Naive thymus-derived CD4-positive, alpha-beta T cell (primary cell): ENCODE measurements at places on chromosomes 12 and 14.

DNA sequence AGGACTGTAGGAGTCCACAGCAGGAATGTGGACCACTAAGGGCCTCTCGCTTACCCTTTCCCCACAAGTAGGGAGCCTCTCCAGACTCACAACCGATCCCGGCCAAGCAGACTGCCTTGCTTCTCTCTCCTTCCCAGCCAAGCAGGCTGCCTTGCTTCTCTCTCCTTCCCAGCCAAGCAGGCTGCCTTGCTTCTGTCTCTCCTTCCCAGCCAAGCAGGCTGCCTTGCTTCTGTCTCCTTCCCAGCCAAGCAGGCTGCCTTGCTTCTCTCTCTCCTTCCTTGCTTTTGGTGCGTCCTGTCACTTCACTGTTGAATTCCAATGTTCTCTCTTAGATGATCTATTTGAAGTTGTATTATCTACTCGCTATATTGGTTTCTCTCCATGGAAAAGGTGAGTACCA is 32.6 kb upstream of the CCND2 start:
- DNase-seq: no peak

GRCh38 chr12:103793512-103794045 is 47.5 kb downstream of the NT5DC3 start:
- DNase-seq: no peak

- no peak for DNase-seq
Observed at GRCh38 chr12:127516467-127516866, 750.5 kb upstream of the TMEM132C start.

GRCh38 chr12:90611891-90612290 is 343.1 kb downstream of the CCER1 start:
- no peak for DNase-seq

GRCh38 chr12:132282950-132283771 is 46.2 kb downstream of the GALNT9 start:
- peak; percentile 65 for DNase-seq

- no peak for DNase-seq
Observed at GRCh38 chr12:46783871-46784270, 41.9 kb downstream of the SLC38A4 start.

- DNase-seq: no peak
Observed at GRCh38 chr12:55681142-55682077, 26.3 kb downstream of the ITGA7 start.

DNA sequence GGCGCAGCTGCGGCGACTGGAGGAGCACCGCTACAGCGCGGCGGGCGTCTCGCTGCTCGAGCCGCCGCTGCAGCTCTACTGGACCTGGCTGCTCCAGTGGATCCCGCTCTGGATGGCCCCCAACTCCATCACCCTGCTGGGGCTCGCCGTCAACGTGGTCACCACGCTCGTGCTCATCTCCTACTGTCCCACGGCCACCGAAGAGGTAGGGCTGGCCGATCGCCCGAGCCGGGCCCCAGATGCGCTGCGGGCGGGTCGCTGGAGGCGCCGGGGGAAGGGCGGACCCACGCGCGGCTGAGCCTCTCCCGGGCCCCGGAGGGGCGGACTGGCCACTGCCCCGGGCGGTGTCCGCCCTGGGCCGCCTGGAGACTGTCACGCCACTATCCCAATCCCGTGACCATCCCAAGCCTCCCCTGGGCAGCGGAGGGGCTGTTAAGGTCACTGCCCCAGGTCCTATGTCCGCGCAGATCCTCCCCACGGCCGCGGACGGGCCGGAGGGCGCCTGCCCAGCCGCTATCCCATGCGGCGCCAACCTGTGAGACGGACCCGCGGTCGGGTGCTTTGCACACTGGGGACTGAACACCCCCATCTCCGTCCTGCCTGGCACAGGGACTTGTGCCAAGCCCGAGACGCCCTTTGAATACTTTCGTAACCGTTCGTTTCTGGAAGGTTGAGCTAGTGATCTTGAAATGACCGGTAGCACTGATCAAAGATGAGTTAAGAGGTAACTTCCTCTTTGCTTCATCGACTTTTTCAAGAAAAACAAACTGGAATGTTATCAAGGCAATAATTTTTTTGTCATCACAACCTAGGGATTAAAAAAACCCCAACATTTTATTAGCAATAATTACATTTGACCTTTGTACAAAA is 725 bp downstream of the CHPT1 start:
- DNase-seq: no peak

GRCh38 chr14:38721822-38722431 is 381.1 kb downstream of the SEC23A start:
- DNase-seq: no peak

DNA sequence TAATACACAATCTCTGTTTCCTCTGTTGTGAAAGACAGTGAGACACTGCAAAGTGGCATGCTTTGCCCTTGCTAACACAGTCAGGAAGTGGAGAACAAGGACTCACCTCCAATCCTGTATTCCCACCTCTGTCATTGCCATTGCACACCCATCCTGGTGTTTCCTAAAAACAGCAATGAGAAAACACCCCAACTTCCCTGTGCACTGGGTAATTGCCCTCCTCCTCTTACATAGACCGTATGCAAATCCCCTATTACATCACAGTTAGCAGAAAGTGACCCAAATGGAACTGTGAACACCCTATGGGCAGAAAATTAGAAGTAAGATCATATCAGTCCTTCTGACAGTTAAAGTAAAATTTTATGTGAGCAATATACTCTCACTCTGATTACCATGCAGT is 355.5 kb downstream of the BCL11B start:
- DNase-seq: no peak

- DNase-seq: no peak
Observed at GRCh38 chr12:132605892-132606291, 4.5 kb downstream of the LRCOL1 start.

DNA sequence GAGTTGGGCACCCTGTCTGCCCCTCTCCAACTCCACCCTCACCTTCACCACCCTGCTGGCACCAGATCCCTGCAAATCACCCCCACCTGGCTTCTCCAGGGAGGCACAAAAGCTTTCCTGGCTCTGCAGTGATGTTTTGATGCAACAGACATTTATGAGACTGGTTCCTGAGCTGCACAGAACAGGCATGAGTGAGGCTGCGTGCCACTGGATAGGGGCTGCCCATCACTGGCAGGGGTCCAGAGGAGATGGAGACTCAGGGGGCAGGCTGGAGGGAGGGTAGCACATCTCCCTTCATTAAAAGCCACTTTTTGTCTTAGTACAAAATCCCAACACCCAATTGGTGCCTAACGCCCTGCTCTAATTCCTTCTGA is 17.3 kb upstream of the ZDHHC22 start:
- DNase-seq: no peak

DNA sequence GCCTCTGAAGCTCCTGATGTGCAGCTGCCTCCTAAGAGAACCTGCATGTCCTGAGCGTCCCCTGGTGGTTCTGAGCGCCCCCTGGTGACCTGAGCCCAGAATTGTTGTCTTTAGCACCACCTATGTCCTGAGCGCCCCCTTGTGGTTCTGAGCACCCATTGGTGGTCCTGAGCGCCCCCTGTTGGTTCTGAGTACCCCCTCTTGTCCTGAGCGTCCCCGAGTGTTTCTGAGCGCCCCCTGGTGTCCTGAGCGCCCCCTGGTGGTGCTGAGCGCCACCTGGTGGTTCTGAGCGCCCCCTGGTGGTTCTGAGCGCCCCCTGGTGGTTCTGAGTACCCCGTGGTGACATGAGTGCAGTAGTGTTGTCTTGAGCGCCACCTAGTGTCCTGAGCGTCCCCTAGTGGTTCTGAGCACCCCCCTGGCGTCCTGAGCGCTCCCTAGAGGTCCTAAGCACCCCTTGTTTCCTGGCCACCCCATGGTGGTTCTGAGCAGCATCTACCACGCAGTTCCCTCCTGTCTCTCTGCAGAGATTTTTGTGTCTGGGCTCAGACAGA is 782.5 kb downstream of the TMEM121 start:
- peak; percentile 70 for DNase-seq

DNA sequence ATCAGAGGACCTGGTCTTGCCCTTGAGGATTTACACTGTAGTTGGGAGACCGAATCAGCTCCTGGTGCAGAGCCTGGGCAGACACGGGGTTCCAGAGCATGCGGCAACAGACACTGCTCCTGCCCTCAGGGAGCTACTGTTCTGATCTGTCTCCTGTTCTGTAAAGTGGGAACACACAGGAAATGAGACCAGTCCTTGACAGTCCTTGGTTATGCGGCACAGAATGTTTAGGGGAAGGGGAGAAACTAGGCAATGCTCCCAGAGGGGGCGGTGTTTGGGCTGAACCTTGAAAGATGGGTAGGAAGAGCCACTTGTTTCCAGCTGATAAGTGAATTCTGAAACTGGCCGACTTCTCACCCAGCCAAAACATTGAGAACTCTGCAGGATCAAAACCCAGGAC is 132.4 kb downstream of the ZFP36L1 start:
- no peak for DNase-seq

- no peak for DNase-seq
Observed at GRCh38 chr12:62668782-62669181, 202.2 kb downstream of the MON2 start.

DNA sequence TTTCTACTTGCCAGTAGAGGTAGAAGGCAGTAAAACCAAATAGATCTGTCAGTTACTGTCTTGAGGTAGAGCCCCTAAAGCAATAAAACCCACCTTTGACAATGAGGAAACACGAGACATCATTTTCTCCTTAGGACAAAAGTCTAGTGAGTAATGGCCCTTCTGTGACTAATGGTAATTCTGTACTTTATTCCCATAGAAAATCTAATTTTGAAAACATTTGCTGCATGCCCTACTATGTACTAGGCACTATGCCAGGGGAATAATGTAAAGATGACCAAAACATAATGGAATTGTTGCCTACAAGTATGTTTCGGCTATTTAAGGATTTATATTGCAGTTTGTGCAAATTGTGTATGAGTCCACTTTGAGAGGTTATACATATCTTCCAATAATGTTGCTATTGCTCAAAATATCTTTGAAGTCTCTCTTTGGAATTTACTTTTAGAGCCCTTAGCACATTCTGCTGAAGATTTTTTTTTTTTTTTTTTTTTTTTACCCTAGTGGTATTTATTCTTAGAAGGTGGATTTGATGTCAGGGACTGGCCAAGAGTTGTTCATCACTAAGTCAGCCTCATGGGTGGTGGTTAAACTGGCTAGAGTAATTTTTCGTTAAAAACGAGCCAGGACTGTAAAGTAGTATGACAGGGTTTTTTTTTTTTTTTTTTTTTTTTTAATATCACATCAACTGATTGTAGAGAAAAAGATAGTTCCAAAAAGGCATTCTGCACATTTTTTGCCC is 109.7 kb downstream of the CRADD start:
- no peak for DNase-seq
